GM23248 (cell line): ENCODE measurements at places on chromosomes 1 and 21. TPM values are rescaled to one million over a fixed set of nuclear protein-coding genes. Genes with fewer than 3 reads are reported as not detected.

DNA sequence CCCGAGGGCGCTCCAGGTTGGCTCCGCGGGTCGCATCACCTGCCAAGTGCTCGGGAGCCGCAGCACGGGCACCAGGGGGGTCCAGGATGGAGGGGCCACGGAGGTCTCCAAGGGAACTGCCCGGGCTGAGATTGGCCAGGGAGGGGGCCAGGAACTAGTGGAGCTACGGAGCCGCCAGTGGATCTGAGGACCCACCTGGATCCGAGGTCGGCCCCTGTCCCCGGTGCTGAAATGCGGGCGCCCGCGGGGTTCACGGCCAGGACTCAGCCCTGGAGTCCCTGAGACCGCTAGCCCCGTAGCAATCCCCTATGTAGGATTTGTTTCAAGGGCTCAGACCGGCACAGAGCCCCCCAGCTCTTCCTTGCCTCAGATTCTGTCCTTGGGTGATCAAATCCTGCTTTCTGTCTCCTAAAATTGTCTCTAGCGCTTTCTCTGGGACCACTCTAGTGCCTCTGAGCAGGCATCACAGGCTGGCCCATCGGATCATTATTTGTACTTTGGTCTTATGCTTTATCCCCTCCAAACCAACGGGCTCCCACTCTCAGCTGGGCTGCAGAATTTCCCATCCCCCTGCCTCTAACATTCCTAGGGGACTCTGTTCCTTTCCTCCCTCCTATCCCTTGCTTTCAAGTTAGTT lies 27.3 kb downstream of the KIAA2013 start:
- H3K4me3 ChIP-seq: no peak overlapping the region
- no peak overlapping the region for H3K27ac ChIP-seq
- H3K27me3 ChIP-seq: peaks cover 37% of the 10 kb centered on the region
- no peaks in the 10 kb centered on the region for H3K36me3 ChIP-seq
- H3K4me1 ChIP-seq: peaks cover 4% of the 10 kb centered on the region; the same call in 1 of the 2 replicates
- peak; percentile 30 for DNase-seq

- peak overlapping the region; percentile 78 for H3K4me3 ChIP-seq
- DNase-seq: peak; percentile 66
- H3K36me3 ChIP-seq: no peaks in the 10 kb centered on the region
- H3K4me1 ChIP-seq: peaks cover 41% of the 10 kb centered on the region
- peak overlapping the region; percentile 100 for H3K27ac ChIP-seq
Observed at GRCh38 chr1:156748670-156749418, 2.6 kb downstream of the HDGF start.

- no peaks in the 10 kb centered on the region for H3K36me3 ChIP-seq
- no peaks in the 10 kb centered on the region for H3K27me3 ChIP-seq
- no peak overlapping the region for H3K4me3 ChIP-seq
- DNase-seq: peak; percentile 99
- peak overlapping the region; percentile 98 for H3K27ac ChIP-seq
Observed at GRCh38 chr1:53145942-53146708, 3.7 kb upstream of the SLC1A7 start.

GRCh38 chr1:6392809-6393399 lies 663 bp downstream of the ACOT7 start:
- peak overlapping the region; percentile 73 for H3K4me3 ChIP-seq
- peak overlapping the region; percentile 91 for H3K27ac ChIP-seq
- H3K4me1 ChIP-seq: peaks cover 4% of the 10 kb centered on the region; the same call in 1 of the 2 replicates
- peak; percentile 69 for DNase-seq
- no peaks in the 10 kb centered on the region for H3K36me3 ChIP-seq

GRCh38 chr21:31161157-31161556 lies 122.9 kb upstream of the KRTAP19-8 start:
- no peaks in the 10 kb centered on the region for H3K27me3 ChIP-seq
- H3K36me3 ChIP-seq: no peaks in the 10 kb centered on the region
- peak; percentile 87 for DNase-seq
- peaks cover 26% of the 10 kb centered on the region for H3K4me1 ChIP-seq
- peak overlapping the region; percentile 34 for H3K27ac ChIP-seq
- H3K4me3 ChIP-seq: peak overlapping the region; percentile 57

- DNase-seq: peak; percentile 50
- H3K36me3 ChIP-seq: no peaks in the 10 kb centered on the region
- H3K27ac ChIP-seq: peak overlapping the region; percentile 83
- H3K27me3 ChIP-seq: no peaks in the 10 kb centered on the region
Observed at GRCh38 chr1:8133190-8133589, 107.1 kb upstream of the ERRFI1 start.

DNA sequence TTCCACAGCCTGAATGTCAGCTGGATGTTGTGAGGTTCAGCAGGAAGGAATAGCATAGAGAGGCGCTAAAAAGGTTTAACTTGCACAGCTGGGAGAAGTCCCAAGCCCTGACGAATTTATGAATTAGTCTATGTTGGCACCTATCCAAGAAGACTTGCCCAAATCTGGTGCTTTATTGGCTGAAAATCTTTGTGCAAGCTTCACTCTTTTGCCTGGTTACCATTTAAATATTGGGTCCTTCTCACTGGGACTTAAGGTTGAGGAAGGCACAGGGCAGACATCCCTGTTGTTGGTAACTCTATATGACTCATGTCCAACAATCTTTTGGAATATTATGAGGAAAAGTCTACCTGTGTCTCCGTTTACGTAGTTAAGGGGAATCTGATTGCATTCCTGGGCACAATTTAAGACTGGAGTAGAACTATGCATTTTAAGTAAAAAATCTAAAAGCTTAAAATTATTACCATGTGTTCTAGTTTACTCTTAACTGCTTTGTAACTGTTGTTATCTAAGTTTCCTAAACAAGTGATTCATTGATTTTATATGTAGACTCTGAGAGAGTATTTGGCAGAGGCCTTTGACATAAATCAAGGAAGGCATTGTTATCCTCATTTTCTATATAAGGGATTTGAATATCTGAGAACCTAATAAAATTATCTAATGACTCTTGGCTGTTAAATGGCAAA lies 181.7 kb upstream of the DPYD start:
- peak; percentile 71 for DNase-seq
- peaks cover 41% of the 10 kb centered on the region for H3K4me1 ChIP-seq
- no peak overlapping the region for H3K4me3 ChIP-seq
- no peaks in the 10 kb centered on the region for H3K27me3 ChIP-seq

DNA sequence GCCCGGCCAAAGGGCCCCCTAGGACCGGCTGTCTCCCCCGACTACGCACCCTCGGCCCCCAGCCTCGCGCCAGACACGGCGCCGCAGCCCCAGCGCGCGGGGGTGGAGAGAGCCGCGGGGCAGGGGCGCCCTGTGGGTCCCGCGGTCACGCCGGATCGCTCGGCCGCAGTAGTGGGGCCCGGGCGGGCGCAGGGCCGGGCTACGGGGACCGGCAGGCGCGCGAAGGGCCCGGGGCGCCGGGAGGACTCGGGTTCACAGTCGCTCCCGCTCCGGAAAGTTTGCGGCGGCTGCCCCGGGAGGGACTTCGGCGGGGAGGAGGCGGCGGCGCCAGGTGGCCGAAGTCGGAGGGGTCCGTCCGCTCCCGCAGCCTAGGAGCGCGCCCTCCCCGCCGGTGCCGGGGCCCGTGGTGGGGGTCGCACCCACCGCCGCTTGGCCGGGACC lies 7.1 kb upstream of the ZNF669 start:
- DNase-seq: peak; percentile 50
- no peaks in the 10 kb centered on the region for H3K27me3 ChIP-seq
- peak overlapping the region; percentile 78 for H3K4me3 ChIP-seq
- H3K27ac ChIP-seq: no peak overlapping the region
- no peaks in the 10 kb centered on the region for H3K36me3 ChIP-seq

DNA sequence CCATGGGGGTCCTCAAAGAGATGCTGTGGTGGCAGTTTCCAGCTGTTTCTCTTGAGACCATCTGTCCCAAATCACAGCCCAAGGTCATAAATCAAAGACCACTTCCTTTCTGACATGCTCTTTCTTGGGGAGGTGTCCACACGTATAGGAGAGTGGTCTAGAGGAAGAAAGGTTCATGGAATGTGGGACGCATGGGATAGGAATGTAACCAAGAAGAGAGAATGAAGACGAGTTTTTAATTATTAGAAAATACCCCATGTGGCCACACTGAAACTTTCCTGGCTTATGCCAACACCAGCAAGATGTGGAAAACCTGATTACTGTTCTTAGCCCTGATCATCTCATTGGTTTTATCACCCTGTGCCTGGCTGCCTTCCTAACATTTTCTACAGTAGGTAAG lies 124.2 kb upstream of the IFFO2 start:
- H3K27me3 ChIP-seq: no peaks in the 10 kb centered on the region
- peaks cover 14% of the 10 kb centered on the region for H3K4me1 ChIP-seq
- peak overlapping the region; percentile 72 for H3K27ac ChIP-seq
- DNase-seq: peak; percentile 35

GRCh38 chr21:39156024-39156423 lies 27.2 kb downstream of the PSMG1 start:
- no peak overlapping the region for H3K27ac ChIP-seq
- no peak for DNase-seq
- no peaks in the 10 kb centered on the region for H3K36me3 ChIP-seq
- H3K27me3 ChIP-seq: no peaks in the 10 kb centered on the region
- H3K4me1 ChIP-seq: no peaks in the 10 kb centered on the region

DNA sequence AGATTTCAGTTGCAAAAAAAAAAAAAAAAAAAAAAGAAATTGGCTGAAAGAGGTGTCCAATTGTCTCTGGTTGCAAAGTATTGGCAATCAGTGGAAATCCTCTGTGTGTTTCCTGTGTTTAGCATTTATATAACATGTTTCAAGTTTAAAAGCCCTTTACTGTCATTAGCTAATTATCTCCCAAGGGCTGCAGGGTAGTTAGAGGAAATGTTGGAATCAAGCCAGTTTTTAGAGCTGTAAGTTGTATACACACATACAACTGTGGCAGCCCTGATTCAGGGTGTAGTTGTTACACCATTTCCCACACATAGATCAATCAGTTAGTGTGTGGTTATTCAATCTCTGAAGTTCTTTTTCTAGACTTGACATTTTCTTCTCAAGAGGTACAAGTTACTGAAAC lies 8.9 kb upstream of the ZNF326 start:
- no peak for DNase-seq
- H3K4me1 ChIP-seq: no peaks in the 10 kb centered on the region
- no peaks in the 10 kb centered on the region for H3K36me3 ChIP-seq
- no peaks in the 10 kb centered on the region for H3K27me3 ChIP-seq
- no peak overlapping the region for H3K4me3 ChIP-seq

GRCh38 chr1:16605532-16606505 lies 7.5 kb downstream of the NBPF1 start:
- H3K36me3 ChIP-seq: peaks cover 10% of the 10 kb centered on the region
- H3K27ac ChIP-seq: no peak overlapping the region
- H3K4me3 ChIP-seq: no peak overlapping the region
- no peak for DNase-seq
- no peaks in the 10 kb centered on the region for H3K27me3 ChIP-seq
- no peaks in the 10 kb centered on the region for H3K4me1 ChIP-seq

DNA sequence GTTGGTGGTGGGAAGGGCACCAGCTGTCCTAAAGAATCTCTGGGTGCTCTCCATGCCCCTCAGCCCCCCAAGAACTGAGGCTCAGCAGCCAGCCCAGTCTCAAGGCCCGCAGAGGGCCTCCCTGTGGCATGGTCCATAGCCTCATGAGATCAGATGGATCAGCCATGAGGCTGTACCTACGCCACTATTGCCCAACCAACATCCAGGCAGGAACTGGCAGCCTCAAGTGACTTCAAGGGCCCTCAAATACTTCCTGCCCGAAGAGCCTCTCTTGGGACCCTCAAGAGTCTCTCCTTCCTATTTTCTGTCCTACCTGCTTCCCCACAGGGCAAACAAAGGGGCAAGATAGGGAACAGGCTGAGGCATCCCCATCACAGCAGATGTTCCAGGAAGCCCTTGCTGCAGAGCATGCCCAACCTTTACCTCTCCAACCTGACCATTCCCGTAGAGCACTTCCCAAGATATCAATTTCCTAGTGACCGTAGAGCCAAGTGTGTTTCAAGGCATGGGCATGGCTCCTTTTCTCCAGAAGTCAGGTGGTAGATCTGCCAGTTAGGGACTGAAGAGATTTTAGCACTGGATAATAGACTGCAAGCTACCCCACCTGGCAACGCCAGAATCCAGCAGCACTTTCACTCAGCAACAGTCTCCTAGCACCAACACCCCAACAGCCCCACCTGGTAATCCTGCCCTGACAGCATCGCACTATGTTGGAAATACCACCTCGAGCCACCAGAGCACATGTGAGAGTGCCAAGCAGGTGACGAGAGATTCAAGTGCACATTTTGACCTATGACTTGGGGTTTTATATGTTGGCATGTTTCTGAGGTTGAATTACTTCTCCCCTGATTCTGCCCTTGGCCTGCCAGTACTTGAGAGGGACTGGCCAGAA lies 13.7 kb upstream of the MFSD2A start:
- H3K27ac ChIP-seq: no peak overlapping the region
- DNase-seq: no peak
- no peaks in the 10 kb centered on the region for H3K36me3 ChIP-seq
- no peaks in the 10 kb centered on the region for H3K4me1 ChIP-seq

The LCE1F gene
- total RNA-seq: not detected in 2 replicates

The ARHGEF19 gene
- total RNA-seq: 8.6 and 12.1 TPM in 2 replicates

The RORC gene
- not detected in 2 replicates for total RNA-seq

The HHAT gene
- 1.9 TPM in 2 replicates for total RNA-seq
